ENCODE measurements at places on chromosomes 1 and 21.
A peak's percentile ranks its signal among the peaks of the same experiment; 100 is the strongest.

- no peak for DNase-seq
Observed at GRCh38 chr1:212219679-212220463, 65.3 kb upstream of the PPP2R5A start.

DNA sequence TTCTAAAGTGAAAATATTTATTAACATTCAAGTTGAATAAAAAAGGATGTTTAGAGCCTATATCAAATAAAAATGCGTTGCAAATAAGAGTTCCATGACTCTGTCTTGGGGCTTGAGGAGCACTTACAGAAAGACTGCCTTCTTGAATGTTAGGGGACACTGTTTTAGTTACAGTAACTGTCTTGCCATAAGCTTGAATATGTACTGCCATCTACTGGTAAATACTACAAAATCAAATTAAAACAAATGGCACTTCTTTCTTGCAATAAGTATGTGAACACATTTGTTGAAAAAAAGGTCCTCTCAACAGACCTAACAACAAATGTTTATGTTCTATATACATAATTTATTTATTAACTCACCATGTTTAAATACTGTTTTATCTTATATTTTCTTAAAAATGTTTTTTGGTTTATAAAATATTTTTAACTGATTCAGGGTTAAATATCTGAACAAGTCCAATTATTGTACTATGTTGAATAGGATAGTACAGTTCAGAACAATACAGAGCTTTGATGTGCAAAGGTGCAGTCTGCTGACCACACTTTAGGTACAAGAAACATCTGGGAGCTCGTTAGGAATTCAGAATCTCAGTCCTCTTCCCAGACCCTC, 199.5 kb downstream of the LRRIQ3 start:
- DNase-seq, result peak; percentile 60

DNA sequence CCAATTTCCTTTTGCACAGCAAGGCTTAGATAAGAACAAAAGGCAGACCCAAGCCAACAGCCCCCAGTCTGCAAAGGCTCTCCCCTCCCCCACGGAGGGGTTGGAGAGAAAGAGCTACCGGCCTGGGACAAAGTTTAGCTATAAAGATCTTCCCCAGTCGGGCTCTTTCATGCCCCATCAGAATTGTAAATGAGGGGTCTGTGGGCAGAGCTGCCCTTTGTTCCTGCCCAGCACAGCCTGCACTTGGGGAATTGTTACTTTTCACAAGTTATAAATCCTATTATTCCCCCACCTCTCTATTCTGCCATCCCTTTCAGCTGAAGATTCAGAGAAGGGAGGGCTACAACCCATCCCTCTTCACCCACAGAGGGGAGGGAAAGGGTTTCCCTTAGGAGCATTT, 3.5 kb downstream of the MYCL start:
- DNase-seq, result no peak

- DNase-seq, result peak; percentile 54
Observed at GRCh38 chr1:20233394-20233793, 47.1 kb upstream of the PLA2G2C start.

DNA sequence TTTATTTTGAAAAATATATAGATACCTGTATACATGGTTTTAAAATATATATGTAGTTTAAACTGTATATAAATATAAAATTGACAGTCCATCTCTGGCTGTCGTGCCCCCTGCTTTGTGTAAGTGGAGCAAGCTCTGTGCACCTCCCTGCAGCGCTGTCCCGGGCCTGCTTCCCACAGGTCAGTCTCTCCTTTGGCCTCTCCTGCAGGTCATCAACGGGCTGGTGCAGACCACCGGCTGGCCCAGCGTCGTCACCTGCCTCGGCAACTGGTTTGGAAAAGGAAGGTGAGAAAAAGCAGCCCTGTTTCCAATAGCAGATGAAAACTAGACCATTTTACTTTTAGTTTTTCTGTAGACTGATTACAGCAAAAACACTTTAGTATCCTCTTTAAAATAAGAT, 28.5 kb downstream of the SLC37A1 start:
- no peak for DNase-seq

DNA sequence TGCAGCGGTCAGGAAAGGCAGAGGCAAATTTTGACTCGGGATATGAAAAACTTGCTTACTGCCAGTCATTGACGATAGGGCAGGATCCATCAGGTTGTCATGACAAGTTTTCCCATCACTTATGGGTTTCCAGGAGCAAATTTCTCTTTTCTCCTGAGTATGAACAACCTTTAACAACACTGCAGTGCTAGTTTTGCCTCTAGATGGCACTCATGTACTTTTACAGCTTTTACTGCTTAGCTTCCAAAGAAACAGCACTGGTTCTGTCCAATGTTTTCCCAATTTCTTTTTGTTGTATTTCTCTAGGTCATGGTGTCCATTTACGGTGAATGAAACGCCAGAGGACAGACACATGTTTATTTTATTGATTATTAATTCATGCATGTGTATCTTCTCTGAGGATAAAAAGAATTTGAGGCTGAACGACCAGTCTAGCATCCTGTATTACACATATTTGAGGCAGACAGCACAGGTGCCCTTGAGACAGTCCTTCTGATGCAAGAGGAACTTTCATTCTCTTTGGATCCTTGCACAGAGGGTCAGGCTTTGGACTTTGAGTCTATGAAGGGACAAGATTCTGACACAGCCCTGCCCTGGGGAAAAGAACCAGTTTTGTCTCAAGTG, 112.3 kb upstream of the TRABD2B start:
- DNase-seq, result peak; percentile 49

DNA sequence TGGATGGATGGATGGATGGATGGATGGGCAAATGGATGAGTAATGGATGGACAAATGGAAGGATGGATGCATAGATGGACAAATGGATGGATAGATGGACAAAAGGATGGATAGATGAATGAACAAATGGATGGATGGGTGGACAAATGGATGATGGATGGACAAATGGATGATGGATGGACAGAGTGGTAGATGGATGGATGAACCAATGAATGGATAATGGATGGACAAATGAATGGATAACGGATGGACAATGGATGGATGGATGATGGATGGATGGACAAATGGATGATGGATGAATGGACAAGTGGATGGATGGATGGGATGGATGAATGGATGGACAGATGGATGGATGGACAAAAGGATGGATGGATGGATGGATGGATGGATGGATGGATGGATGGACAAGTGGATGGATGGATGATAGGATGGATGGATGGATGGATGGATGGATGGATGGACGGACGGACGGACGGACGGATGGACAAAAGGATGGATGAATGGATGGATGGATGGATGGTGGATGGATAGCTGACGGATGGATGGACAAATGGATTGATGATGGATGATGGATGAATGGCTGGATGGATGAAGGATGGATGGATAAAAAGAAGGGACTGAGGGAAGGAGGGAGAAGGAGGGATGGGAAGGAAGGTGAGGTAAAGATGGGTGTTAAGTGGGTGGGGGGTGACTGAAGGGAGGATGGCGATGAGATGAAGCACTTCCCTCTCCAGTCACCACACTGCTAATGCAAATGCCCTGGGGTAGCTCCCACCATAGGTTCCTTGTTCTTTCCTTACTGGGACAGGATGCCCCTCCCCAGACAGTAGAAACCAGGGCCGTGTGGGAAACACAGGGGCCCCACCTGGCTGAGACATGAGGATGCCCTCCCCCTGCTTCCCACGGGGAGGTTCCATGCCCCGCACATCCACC, 29.8 kb downstream of the CHD5 start:
- no peak for DNase-seq

DNA sequence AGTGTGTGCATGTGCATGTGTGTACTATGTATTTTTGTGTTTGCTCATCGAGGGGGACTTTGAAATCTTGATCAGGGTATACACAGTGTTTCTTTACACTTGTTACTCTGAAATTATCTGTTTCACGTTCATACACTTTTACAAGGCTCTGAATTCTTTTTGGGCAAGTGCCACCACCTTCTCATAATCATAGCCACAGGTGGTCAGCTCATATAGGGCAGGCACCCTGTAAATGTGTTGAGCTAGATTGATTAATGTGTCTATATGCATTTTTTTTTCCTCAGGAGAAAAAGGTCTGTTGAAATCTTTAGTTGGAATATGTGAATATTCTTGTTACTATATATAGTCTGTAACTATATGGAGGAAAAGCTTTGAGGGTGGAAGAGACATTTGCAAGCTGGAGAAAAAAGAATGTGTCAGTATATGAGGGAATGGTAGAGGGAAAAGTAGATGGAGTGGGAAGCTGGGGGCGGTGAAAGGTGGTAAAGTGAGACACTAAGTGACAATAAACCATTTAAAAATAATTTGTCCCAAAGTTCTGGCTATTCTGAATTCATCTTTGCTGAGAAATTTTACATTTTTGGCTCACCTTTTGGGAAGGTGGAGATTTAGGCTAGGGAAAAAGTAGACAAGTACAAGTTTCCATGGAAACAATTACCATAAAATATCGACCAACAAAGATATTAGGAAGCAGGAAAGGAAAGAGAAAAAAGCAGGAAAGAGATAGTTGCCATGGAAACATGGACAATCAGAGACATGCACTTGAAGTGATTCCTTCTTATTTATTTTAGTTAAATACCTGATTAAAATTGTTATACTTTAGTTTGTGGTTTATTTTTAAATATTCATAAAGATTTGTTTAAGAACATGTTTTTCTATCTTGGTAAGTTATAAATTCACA, 277.5 kb downstream of the PDE4B start:
- DNase-seq, result no peak

DNA sequence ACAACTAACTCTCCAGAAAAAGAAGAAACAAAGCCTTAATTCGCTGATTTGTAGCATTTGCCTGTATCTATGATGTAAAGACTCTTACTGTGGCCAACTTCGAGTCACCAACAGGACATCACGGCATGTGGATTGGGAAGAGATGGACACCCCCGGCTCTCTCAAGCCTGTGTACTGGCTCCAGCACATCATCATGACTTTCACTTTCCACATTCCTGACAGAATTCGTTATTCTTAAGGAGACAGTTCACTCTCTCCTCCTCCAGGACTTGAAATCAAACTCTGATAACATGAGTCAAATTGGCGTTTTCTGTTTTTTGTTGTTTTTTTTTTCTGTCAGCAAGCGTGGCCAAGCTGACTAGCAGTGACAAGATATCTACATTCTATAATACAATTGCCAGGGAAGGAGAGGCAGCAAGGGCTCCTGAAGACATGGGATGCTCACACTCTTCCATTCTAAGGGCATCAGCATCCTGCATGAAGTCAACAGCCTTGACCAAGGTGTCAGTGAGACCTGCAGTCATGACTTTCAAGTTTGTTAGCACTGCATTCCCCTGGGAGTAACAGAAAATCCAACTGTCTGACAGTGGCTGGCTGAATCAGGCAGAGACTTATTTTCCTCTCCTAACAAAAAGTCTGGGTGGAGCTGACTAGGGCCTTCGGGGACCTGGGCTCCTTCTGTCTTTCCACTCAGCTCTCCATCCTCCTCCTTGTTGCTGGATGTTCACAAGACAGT, 13.3 kb upstream of the TRAF3IP3 start:
- no peak for DNase-seq

- peak; percentile 64 for DNase-seq
Observed at GRCh38 chr1:177355575-177355974, 184.8 kb downstream of the BRINP2 start.

DNA sequence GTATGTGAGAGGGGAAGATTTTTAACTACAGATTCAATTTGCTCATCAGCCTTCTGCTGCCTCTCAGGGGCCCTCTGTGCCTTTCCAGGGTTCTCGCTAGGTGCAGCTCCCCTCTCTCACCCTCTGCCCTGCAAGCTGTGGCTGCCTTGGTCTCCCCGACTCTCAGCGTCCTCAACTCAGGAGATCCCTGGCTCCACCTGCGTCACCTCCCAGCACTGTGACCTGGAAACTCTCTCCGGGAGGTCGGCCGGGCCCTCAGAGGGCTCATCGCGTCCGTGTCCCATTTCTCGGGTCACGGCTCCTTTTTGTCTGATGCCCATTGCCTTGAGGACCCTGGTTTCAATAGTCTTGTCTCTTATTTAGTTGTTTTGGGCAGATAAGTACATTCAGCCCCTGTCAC, 63.5 kb upstream of the ADARB1 start:
- DNase-seq, result no peak

- no peak for DNase-seq
Observed at GRCh38 chr1:25473653-25474225, 43.0 kb downstream of the MACO1 start.

DNA sequence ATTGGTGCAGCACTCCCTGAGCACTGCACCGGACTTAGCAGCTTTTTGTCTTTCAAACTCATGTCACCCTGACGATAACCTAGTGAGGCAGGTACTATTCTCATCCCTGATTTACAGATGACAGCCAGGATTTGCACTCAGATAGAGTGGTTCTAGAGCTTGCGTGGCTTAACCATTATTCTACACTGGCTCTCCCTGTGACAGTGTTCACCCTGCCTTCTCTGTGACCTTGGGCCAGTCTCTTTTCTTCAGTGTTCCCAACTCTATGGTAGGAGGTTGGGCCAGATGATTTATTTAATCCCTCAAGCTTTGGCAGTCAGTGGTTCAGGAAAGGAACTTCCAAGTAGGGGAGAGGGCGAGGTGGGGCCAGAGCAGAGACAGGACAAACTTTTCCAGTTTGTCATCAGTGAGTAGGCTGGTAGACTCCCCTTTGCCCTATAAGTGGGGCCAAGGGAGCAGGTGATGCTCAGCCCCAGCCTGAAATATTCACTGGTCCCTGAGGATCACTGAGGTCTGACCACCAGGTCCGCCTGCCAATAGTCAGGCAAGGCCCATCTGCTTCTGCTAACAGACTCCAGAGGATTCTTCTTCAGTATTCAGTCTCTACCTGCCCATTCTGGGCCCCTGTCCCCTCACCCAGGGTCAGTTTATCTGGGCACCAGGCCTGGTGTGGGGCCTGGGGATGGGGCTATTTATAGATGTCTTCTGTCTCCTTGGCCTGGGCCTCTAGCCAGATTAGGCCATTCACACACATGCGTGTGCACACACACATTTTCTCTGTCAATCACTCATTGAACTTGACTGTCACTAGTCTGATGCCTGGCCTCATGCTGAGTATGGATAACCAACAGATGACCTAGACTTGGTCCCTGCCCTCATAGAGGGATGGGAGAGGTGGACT, 8.8 kb upstream of the FABP3 start:
- DNase-seq, result no peak

GRCh38 chr1:93471284-93471683, 23.4 kb downstream of the FNBP1L start:
- DNase-seq, result no peak

DNA sequence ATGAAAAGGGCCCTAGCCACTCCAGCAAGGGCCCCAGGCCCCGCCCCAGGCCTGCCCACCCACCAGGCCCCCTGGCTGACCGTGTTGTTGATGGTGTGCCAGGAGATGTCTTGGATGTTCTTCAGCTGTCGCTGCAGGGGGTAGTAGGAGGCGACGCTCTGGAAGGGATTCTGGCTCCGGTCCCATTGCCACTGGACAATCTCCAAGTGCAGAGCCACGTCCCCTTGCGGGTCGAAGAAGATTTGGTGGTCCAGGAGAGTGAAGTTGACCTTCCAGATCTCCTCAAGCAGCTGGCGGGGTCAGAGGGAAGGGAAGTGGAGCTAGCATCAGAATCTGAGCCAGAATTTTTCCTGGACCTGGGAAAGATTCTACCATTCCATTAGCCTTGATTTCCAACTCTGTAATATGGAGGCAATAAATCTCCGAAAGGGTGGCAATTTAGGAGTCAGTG, 10.2 kb downstream of the TAS1R2 start:
- no peak for DNase-seq

Data from NAMALWA (cell line).